Small intestine (tissue), 16 donors: ENCODE measurements at places on chromosomes 6 and 20.

- peak; percentile 93 for DNase-seq
Measured at GRCh38 chr6:22828179-22829062, 259.1 kb downstream of the HDGFL1 start.

DNA sequence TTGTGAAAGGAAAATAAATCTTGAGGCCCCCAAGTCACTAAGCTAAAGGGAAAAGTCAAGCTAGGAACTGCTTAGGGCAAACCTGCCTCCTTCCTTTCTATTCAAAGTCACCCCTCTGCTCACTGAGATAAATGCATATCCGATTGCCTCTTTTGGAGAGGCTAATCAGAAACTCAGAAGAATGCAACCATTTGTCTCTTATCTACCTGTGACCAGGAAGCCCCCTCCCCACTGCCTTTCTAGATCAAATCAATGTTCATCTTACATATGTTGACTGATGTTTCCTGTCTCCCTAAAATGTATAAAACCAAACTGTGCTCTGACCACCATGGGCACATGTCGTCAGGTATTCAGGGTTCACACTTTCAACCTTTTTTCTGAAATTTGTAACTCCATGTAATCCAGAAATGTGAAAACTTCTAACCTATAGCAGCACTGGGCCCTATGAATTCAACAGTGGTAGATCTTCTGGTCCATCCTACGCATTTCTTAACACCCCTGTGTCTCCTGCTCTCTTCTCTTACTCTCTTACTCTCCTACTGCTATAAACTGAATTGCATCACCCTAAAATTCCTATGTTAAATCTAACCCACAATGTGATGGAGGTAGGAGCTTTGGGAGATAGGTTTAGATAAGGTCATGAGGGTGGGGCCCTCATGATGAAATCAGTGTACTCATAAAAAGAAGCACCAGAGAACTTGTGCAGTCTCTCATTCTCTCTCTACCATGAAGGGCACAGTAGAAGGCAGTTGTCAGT lies 89.3 kb downstream of the EPB41L2 start:
- DNase-seq = no peak

DNA sequence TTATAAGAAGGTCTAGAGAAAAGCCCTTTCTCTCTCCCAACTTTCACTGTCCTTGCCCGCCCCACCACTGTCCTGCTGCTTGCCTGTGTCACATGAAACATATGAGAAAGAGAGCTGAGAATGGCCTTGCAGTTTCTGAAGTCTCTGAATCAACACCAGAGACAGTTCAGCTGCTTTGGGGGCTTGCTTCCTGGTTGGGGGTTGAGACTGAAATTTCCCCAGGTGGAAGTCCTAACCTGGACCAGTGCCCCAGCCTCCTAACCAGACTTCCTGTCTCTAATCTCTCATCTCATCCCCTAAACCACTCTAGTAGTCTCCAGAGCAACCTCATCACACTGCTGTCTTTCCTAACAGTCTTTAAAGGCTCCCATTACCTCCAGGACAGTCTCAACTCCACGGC lies 10.7 kb downstream of the TRAM2 start:
- no peak for DNase-seq

DNA sequence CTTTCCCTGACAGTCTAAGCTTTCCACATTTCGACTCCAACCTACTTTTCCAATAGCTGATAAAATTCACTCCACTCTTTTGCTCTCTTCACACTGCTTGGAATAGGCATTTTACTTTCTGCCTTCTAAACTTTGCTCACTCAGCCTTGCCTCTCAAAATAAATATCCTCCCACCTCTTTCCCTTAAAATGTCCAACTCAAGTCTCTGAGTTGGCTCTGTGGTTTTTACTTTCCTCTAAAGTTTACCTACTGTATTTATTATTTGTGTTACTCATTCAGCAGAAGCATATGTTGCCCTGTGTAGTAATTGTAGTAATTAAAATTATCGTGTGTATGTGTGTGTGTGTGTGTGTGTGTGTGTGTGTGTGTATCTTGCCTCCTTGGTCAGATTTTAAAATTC lies 20.0 kb upstream of the CDYL start:
- no peak for DNase-seq

DNA sequence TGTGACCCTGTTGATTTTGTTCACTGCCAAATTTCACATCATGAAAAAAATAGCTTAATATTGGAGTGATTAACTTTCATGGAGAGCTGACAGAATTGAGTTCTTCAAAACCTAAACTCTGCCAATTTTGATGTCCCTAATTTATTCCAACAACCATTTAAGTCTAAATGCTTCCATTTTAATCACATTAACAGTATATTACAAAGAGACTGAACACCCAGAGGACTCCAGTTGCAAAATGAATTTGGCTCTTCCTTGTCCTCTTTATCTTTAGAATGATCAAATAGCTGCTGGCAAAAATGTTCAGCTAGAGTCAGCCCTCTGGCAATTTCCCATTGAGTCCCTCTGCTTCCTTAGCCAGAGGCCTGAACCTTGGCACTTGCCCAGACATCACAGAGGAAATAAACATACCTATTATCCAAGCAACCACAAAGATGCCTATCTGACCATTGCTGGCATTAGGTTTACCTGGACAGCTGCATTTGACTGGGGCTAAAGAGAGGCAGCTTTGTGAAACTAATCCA lies 299.0 kb upstream of the STXBP5 start:
- DNase-seq = peak; percentile 24

GRCh38 chr20:23212464-23212995 lies 126.4 kb upstream of the CD93 start:
- DNase-seq = no peak

DNA sequence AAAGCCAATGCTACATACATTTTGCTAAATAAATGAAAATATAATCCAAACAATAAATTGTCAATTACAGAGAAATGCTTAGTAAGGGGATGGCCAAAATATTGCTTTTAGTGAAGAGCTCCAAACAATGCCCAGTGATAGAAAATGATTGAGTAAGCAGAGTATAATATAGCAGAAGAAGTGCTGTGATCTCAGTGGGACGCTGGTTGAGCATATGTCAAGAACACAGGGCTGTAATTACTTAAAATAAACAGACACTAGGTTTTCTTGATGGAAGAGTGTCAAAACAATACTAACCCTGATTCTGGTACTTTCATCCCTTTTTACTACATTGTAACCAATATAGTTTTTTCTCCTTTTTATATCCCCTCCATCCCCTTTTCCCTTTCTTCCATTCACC lies 150.3 kb downstream of the GRIK2 start:
- no peak for DNase-seq

- no peak for DNase-seq
Measured at GRCh38 chr6:7812623-7813022, 86.7 kb downstream of the BMP6 start.

DNA sequence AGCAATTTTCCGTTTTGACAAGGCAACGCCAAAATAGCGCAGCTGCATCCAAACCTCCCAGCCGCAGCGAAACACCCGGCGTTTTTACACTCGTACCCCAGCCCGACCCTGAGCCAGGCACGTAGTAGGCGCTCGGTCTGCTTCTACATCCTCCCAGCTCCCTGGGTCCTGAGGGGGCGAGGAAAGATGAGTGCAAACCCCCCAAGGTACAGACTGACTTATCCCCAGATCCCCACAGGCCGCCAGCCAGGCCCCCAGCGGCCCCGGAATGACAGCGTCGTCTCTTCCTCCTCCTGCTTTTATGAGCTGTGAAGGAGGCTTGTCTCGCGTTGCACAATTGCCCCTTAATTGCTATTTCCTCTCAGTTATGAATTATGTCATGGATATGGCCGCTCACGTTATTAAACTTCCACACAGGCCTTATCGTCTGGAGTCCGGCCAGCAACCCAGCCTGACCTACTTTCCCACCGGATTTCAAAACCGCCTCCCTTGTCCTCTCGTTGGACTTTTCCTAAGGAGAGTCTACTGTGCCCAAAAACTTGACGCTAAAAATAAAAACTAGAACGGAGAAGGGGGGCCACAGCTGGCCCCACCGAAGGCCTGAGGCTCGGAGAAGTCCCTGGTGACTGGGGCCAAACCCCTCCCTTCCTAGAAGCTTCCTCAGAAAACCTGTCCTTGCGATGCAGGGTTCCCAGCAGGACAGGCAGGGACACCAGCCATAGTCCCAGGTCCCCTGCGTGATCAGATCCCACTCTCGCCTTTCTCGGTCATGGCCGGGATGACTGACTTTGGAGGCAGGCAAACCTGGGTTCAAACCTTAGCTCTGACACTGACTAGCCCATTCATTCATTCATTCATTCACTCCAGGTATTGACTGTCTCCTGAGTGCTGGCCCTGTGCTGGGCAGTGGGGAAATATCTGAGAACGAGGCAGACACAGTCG lies 130.9 kb upstream of the PTPN1 start:
- DNase-seq = peak; percentile 97

- no peak for DNase-seq
Measured at GRCh38 chr20:25044660-25045342, 13.1 kb downstream of the ACSS1 start.
